Spinal cord (tissue), 10 donors: ENCODE measurements at places on chromosomes 3 and 15.

GRCh38 chr3:117722856-117723255, 1013.3 kb downstream of the TUSC7 start:
- DNase-seq: no peak

- peak; percentile 98 for DNase-seq
Measured at GRCh38 chr15:84653910-84654688, at the start of gene WDR73. TSS of gene WDR73 (minus strand) at chr15:84654283. CDS start at chr15:84654274, 9 bp downstream.

DNA sequence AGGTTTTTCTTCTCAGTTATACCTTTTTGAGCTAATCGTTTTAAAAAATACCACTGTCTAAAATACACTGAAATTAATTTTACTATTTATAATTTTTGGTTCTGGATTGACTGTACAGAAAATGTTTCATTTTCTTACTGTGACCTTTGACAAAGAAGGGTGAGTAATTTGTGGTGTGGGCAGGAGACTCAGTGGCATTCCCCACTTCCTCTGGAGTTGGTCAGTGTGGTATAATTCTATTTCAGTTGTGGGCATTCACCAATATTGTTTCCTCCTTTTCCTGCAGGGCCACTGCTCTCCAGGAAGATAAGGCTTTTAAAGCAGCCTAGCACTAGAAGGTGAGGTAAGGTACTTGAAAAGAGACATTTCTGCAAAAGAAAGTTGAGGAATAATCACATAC, 6.5 kb downstream of the DAG1 start:
- no peak for DNase-seq

DNA sequence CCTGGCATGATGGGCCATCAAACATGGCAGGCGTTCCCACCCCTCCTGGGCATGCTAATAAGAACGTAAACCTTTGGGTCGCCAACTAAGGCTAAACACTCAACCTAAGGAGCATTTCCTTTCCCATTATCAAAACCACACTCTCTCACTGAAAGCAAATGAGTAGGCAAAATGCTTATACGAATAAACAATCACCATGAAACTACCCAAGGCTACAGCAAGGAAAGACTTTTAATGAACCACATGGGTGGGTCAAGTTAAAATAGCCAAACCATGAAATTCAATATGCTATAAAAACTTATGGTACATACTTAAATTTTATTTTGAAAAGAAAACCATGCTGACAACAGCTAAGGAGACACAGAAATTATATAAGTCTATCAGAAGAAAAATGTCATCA, 180.6 kb downstream of the OSBPL10 start:
- DNase-seq: no peak

DNA sequence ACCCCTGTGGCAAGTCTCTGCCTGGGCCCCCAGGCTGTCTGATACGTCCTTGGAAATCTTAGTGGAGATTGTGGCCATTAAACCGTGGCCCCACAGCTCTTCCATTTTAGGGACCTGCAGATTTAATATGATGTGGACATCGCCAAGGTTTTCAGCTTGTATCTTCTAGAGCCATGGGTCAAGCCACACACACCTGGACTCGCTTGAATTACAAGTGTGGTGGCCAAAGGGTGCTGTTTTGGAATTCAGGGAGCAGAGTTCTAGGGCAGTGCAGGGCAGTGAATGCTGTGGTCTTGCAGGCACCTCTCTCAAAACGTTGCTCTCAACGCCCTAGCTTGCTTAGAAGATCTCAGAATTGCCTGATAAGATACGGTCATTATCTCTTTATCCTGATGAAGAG, 211.2 kb downstream of the ROBO2 start:
- no peak for DNase-seq

DNA sequence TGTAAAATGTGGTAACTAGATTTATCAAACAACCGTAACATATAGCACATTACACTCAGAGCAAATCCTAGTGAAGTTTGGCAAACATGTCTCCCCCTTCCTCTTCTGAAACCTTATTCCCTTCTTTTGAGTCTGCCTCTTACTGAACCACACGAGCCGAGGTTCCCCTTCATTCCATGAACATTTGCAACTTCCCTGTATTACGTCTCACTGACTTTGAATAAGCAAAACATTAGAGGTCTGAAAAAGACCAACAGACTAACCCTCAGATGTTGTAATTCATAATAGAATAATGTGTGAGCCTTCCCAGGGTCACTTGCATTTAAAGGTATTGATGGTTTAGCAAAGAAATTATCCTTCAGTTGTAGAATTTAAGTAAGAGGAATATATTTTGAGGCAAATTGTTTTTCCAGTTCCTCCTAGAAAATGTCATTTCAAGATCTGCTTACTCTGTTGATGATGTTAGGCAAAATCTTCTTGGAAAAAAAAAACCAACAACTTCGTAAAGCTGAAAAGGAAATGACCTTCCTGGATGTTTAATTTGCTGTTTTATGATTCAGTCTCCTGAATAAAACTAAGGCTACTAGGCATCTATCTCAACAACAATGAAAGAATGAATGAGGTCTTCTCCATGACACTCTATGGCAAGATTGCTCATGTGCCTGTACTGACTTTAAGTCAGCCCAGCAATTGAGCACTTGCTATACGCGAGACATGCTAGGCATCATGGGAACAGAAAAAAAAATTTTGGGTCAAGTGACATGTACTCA, 296.9 kb upstream of the NECTIN3 start:
- DNase-seq: no peak

GRCh38 chr3:43872301-43872700, 181.6 kb downstream of the ABHD5 start:
- DNase-seq: no peak

DNA sequence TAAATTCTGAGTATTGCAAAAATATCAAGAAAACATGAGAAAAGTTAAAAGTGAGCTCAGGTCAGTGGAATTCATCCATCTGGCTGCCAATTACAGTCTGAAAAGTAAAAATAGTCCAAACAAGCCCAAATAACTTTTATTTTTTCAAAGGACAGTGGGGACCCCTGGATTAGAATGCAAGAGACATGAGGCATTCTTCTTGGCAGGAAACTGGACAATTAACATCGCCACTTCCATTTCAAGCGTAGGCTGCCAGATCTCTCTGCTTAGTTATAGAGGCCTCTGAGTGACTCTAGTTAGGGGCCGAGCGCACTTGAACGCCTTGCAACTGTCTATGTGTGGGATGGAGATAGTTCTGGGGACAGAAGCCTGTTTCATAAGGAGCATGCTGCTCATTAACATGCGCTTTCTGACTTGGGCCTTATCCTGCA, 189.1 kb downstream of the GHSR start:
- peak; percentile 33 for DNase-seq

GRCh38 chr3:87837076-87837475, 221.7 kb downstream of the CGGBP1 start:
- no peak for DNase-seq

DNA sequence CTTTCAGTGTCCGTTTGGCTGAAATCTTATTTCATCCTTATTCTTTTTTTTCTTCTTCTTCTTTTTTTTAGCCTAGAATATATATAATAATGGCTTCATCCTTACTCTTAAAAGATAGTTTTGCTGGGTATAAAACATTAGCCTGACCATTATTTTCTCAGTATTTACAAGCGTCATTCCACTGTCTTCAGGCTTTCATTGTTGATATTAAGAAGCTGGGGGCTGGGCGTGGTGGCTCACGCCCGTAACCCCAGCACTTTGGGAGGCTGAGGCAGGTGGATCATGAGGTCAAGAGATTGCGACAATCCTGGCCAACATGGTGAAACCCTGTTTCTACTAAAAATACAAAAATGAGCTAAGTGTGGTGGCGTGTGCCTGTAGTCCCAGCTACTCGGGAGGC, 10.6 kb downstream of the ZNF710 start:
- no peak for DNase-seq

- DNase-seq: no peak
Measured at GRCh38 chr15:98770984-98771383, 122.6 kb downstream of the IGF1R start.

- no peak for DNase-seq
Measured at GRCh38 chr3:24678021-24678420, 183.4 kb upstream of the THRB start.

- no peak for DNase-seq
Measured at GRCh38 chr3:114538211-114538610, 244.4 kb downstream of the TIGIT start.

DNA sequence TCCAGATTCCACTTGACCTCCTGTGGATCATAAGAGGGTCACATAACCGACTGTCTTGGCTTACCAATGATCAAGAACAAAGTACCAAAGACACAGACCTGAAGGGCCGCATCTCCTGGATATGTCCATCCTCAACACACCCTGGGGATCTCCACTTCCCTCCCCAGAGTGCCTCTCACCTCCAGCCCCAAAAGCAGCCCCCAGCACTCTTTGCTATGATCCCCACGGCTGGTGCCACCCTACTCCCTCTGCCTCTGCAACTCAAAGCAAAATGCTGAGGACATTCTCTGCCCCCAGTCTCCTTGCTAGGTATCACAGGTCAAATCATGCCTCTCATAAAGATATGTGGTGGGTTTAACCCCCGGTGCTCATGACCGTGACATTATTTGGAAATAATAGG, 32.7 kb downstream of the SLCO2A1 start:
- DNase-seq: no peak

GRCh38 chr15:70098153-70098460, 390 bp upstream of the TLE3 start:
- no peak for DNase-seq

DNA sequence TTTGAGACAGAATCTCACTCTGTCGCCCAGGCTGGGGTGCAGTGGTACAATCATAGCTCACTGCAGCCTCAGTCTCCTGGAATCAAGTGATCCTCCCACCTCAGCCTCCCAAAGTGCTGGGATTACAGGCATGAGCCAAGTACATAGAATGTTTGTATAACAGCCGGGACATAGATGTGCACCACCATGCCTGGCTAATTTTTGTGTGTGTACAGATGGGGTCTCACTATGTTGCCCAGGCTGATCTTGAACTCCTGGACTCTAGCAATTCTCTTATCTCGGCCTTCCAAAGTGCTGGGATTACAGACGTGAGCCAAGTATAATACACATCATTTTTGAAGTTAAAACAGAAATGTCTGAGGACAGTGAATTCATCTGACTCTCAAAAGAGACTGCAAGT, 93.5 kb downstream of the CORO2B start:
- DNase-seq: no peak

DNA sequence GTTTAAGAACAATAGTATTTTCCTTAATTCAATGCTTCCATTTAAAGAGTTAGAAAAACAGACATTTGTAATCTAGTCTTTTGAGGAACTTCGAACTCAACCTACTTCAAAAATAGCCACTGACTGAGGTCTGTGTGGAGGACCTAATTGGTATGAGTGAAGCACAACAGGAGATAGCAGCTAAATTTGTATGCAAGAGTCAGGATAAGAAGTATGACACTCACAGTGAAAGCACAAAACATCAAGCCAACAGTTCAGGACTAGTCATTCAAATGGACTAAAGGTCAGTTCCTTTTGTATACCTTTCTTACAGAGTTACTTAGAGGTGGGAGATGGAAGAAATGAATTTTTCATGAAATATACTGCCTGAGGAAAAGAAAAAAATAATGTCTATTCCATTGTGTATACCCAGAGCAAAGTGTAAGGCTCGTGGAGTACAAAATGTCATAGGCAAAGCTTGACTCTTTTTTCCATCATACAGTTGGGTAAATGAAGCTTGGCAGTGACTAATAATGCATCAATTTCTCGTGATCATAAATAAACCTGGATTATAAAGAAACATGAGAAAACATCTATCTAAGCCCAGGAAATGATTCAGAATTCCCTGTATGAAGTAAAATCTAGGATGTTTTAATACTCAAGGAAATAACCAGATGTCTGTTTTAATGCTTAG, 1005.2 kb upstream of the CADM2 start:
- DNase-seq: peak; percentile 34

DNA sequence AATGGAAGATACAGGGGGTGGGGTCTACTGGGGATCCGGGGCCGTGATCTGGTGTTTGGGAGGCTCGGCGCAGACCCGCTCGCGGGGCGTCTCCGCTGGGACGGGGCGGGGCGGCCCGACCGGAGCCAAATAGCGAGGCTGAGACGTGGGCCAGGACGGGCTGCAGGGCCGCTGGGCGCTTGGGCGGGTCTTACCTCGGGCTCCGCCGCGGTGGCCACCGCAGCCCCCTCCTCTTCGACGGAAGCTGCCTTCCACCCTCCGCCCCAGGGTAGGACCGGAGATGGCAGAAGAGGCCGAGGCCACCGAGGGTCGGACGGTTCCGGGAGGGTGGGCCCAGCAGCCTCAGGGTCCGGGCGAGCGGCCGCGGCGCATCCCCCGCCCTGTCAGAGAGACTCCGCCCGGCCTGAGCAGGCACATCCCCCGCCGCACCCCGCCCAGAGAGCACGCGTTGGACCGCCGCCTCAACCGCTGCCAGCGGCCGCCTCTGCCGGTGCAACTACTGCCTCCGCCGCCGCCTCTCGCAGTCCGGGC, 399 bp downstream of the MYO9A start:
- DNase-seq: no peak

DNA sequence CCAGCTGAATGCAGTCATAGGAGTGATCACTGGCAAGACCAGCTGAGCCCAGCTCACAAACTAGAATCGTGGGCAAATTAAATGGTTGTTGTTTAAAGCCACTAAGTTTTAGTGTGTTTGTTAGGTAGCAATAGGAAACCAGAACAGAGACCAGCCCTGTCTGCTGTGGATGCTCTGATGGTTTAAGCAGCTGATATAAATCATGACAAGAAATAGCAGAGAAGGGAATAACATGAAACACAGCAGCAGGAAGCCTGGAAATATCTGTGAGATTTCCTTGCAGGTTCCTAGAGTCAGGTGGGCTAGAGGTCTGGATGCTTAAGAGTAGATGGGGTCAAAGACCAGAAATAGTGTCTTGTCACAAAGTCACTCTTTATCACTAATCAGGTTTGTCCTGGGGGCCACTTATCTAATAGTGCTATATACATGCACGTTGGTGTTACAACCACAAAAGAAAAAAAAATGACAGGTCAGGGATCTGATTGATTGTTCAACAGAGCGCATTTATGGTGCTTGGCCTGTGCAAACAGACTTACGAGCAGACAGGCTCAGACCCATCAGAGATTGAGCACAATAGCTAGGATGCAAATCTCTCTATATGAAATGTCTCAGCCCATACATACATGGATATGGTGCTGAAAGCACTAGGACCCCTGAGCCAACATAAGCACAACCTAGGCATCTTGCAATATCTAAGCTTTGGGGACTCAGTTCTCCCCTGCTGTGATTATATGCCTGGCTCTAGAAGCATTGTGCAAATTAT, 967.7 kb downstream of the AGBL1 start:
- DNase-seq: no peak

DNA sequence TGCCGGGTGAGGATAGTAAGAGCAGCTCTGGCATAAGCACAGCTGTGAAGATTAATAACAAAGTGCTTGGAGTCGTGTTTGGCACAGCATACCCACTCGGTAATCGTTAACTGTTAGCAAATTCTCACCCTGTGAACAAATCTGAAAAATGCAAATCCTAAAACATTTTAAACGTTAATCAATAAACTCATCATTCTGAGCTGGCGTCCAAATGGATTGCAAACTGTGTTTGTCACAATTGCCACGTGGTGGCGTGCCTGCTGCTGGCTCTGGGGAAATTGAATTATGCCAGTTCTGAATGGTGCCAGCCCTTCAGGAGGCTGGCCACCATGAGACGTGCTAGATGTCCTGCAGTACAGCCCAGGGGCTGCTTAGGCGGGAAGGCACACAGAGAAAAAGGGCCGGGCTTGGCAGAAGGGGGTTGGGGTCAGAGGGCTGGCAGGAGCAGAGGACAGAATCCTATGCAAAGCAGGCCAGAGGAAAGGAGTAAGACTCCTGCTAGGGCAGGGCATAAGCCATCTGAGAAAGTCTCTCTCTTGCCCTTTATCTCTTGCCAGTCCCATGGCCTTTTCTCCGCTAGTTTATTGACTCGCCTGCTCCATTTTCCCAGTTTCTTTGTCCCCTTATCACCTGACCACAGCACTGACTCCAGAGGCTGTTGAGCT, 22.1 kb upstream of the POLG start:
- DNase-seq: no peak

GRCh38 chr15:63048776-63049665, 6.5 kb downstream of the TPM1 start:
- peak; percentile 80 for DNase-seq
